ENCODE measurements at places on chromosomes 7 and 10. TPM values are rescaled to one million over a fixed set of nuclear protein-coding genes. Genes with fewer than 3 reads are reported as not detected.

HOXA4 gene
- total RNA-seq: not detected

CDCA7L gene
- 59.0 TPM for total RNA-seq

DNA sequence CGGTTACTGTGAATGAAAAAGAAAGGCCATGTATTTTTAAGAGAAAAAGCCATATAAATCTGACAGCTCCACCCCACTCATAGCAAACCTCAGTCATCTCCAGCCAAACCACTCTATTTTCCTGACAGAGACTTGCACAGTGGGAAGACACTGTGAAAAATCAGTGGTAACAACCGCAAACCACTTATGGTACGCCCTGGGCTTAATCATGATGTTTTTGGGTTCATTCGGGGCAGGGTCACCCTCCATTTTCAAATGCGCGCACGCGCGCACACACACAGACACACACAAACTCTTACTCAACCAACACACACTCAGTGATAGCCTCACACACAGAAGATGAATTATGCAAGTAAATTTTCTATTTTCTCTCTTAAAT is 82.1 kb upstream of the HPS1 start:
- no peak for DNase-seq
- no peaks in the 10 kb centered on the region for H3K4me1 ChIP-seq
- H3K27ac ChIP-seq: no peak overlapping the region
- peaks cover 3% of the 10 kb centered on the region for H3K27me3 ChIP-seq
- no peaks in the 10 kb centered on the region for H3K36me3 ChIP-seq

FAM241B gene
- total RNA-seq: 2.9 TPM

- H3K36me3 ChIP-seq: peaks cover 45% of the 10 kb centered on the region
- peaks cover 54% of the 10 kb centered on the region for H3K4me1 ChIP-seq
- no peak overlapping the region for H3K4me3 ChIP-seq
- no peaks in the 10 kb centered on the region for H3K27me3 ChIP-seq
Measured at GRCh38 chr10:43156590-43157341, 18.5 kb downstream of the CSGALNACT2 start.

EGFR gene
- total RNA-seq: not detected

DNA sequence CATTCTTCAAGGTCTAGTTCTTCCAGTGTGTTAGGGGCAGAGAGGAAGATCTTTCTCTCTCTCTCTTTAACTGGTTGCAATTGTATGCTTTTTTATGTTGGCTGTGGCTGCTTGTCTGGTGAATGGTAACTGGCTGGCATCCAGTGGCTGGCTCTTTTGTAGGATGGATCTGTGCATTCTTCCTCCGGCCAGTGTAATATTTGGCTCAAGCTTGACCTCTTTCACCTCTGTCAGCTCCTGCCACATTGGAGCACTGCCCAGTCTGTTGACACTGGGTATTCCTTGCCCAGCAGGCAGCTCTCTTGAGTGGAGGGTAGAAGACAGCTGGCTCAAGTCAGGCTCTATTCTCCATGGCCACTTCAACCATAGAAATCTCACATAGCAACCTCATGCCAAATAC is 528.3 kb downstream of the PHTF2 start:
- no peak for DNase-seq
- no peaks in the 10 kb centered on the region for H3K27me3 ChIP-seq
- H3K36me3 ChIP-seq: no peaks in the 10 kb centered on the region
- no peaks in the 10 kb centered on the region for H3K4me1 ChIP-seq
- H3K4me3 ChIP-seq: no peak overlapping the region

DNA sequence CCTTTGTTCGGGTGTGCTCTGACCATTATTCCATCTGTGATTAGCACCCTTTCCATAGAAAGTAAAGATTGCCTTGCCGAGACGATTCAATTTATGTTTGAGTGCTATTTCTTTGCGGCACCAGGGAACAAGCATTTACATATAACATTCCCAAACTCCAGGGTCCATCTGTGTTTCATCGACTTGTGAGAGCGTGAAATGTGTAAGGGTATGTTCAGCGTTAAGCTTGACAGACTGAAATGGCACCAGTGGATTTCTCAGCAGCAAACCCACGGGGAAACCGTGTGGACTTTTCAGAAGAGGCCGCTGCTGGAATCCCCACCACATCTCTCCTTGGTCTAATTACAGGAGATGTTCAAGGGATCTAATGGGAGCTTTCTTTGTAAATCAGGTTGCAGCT is 270.5 kb downstream of the TCERG1L start:
- H3K27ac ChIP-seq: no peak overlapping the region
- H3K36me3 ChIP-seq: no peaks in the 10 kb centered on the region
- H3K4me1 ChIP-seq: no peaks in the 10 kb centered on the region
- H3K27me3 ChIP-seq: no peaks in the 10 kb centered on the region
- DNase-seq: no peak

ANTXRL gene
- total RNA-seq: not detected

- no peak for DNase-seq
- H3K4me1 ChIP-seq: no peaks in the 10 kb centered on the region
- no peak overlapping the region for H3K4me3 ChIP-seq
- no peaks in the 10 kb centered on the region for H3K36me3 ChIP-seq
Measured at GRCh38 chr10:44071479-44071878, 313.4 kb downstream of the CXCL12 start.

GRCh38 chr10:119706521-119707278 is 19.1 kb upstream of the INPP5F start:
- H3K4me3 ChIP-seq: no peak overlapping the region
- no peak for DNase-seq
- peaks cover 61% of the 10 kb centered on the region for H3K4me1 ChIP-seq
- H3K27ac ChIP-seq: peak overlapping the region; percentile 1
- peaks cover 50% of the 10 kb centered on the region for H3K36me3 ChIP-seq
- no peaks in the 10 kb centered on the region for H3K27me3 ChIP-seq

- DNase-seq: no peak
- no peaks in the 10 kb centered on the region for H3K4me1 ChIP-seq
- H3K27ac ChIP-seq: no peak overlapping the region
- H3K36me3 ChIP-seq: no peaks in the 10 kb centered on the region
- H3K4me3 ChIP-seq: no peak overlapping the region
Measured at GRCh38 chr7:87480386-87480785, 4.9 kb upstream of the ABCB4 start.

GRCh38 chr10:81969136-81969535 is 94.1 kb downstream of the NRG3 start:
- no peak overlapping the region for H3K4me3 ChIP-seq
- DNase-seq: no peak
- H3K27me3 ChIP-seq: no peaks in the 10 kb centered on the region

HYAL4 gene
- not detected for total RNA-seq

GRCh38 chr7:156943091-156944041 is 6.1 kb upstream of the NOM1 start:
- H3K27ac ChIP-seq: peak overlapping the region; percentile 42
- peaks cover 17% of the 10 kb centered on the region for H3K36me3 ChIP-seq
- peaks cover 45% of the 10 kb centered on the region for H3K27me3 ChIP-seq
- no peak overlapping the region for H3K4me3 ChIP-seq

- DNase-seq: no peak
- H3K27me3 ChIP-seq: no peaks in the 10 kb centered on the region
- H3K27ac ChIP-seq: no peak overlapping the region
- no peak overlapping the region for H3K4me3 ChIP-seq
- peaks cover 11% of the 10 kb centered on the region for H3K4me1 ChIP-seq
Measured at GRCh38 chr7:130430841-130431666, 9.8 kb downstream of the CEP41 start.

GRCh38 chr7:35550831-35551230 is 144.1 kb downstream of the HERPUD2 start:
- H3K27me3 ChIP-seq: peaks cover 12% of the 10 kb centered on the region
- no peak overlapping the region for H3K27ac ChIP-seq
- no peaks in the 10 kb centered on the region for H3K36me3 ChIP-seq

ACTR3C gene
- 4.8 TPM for total RNA-seq

PSPH gene
- total RNA-seq: 12.4 TPM

DNA sequence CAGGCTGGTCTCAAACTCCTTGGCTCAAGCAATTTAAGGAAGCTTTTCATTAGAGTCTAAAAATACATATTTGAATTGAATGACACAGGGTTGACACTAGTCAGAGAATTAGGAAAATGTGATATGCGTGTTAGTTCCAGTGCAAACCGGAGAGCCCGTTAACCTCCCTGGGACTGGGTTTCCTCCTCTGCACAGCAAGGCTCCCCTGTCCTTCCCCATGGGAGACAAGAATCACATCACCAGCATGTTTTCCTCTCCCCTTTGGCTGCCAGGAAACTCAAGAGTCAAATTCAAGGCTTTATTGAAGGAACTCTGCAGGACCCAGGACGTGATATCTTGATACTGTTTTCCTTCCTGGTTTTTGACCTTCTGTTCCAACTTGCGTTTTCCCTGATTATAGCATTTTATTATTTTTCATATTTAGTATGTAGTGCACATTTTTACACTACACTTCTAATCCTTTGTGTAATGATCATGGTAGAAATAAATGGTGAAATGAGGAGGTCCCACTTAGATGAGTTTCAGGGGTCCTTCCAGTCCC is 24.9 kb downstream of the GSTO2 start:
- DNase-seq: no peak
- H3K27ac ChIP-seq: no peak overlapping the region
- H3K4me1 ChIP-seq: peaks cover 12% of the 10 kb centered on the region
- H3K27me3 ChIP-seq: peaks cover 23% of the 10 kb centered on the region
- H3K36me3 ChIP-seq: no peaks in the 10 kb centered on the region

GRCh38 chr7:23893176-23893941 is 183.3 kb downstream of the STK31 start:
- H3K4me1 ChIP-seq: peaks cover 27% of the 10 kb centered on the region
- no peak overlapping the region for H3K4me3 ChIP-seq
- no peak for DNase-seq
- H3K27ac ChIP-seq: no peak overlapping the region
- H3K36me3 ChIP-seq: no peaks in the 10 kb centered on the region
- peaks cover 38% of the 10 kb centered on the region for H3K27me3 ChIP-seq

GRCh38 chr10:61989995-61990760 is 88.7 kb downstream of the ARID5B start:
- no peak overlapping the region for H3K4me3 ChIP-seq
- peaks cover 85% of the 10 kb centered on the region for H3K4me1 ChIP-seq
- H3K27ac ChIP-seq: peak overlapping the region; percentile 47
- no peak for DNase-seq
- H3K36me3 ChIP-seq: peaks cover 35% of the 10 kb centered on the region

GRCh38 chr7:44218418-44219201 is 17.8 kb downstream of the YKT6 start:
- H3K27me3 ChIP-seq: no peaks in the 10 kb centered on the region
- DNase-seq: no peak
- no peak overlapping the region for H3K4me3 ChIP-seq
- H3K27ac ChIP-seq: no peak overlapping the region

SKIDA1 gene
- 0.26 TPM for total RNA-seq

CRYGN gene
- total RNA-seq: not detected

DNA sequence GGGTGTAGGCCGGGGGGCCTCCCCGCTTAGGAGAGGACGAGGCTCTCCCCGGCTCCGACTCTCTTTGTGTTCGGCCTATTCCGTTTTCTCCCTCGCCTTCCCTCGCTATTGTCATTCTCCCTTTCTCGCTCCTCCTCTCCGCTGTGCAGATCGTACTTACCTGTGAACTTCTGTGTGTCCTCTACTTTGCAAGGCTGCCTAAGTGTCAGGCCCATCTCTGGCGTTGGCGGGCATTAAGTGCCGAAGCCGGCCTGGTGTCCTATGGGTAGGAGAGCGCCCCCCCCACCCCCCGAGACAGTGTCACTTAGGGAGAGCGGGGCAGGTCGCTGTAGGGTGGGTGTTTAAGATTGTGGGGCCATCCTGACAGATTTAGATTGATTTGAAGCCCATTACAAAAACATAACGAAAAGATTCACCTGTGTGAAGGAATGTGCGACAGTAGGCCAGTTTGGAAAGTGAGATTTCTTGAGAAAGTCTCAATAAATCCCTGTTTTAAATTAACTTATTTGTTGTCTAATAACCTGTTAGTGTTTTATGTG is 579 bp downstream of the RBM33 start:
- peak overlapping the region; percentile 86 for H3K4me3 ChIP-seq
- H3K4me1 ChIP-seq: peaks cover 48% of the 10 kb centered on the region

DNA sequence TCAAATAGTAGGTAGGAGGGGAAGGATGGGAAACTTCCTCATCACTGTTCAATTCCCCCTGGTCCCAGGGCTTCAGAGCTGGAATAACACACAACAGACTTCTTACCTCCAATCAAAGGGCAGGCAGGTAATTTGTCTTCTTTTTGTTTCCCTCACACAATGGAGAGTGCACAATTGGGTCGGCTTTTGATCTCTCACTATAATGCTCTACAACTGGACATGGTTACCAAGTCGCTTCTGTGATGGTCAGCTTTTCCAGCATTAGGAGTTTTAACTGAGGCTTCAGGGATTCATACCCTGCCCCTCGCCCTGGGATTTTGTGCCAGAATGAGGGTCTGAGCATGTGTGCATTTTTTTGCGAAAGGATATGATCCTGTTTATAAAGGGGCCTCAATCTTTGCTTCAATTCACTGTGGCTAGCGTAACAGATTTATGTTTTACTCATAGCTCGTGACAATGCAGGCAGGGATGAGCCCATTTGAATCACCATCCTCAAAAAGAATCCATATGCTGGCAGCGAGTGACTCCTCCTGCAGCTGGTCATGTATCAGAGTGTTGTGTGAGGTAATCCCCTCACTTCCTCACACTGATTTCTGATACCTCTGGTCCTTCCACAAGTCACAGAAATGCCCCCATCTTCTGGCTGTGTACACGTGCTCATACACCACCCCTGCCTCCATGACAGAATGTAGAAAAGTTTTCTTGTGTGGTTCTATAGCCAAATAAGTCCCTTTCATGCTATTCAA is 189.6 kb downstream of the CTTNBP2 start:
- no peaks in the 10 kb centered on the region for H3K27me3 ChIP-seq
- H3K4me3 ChIP-seq: no peak overlapping the region
- no peak overlapping the region for H3K27ac ChIP-seq
- DNase-seq: no peak
- no peaks in the 10 kb centered on the region for H3K4me1 ChIP-seq
- H3K36me3 ChIP-seq: no peaks in the 10 kb centered on the region

GRCh38 chr7:69318794-69319193 is 279.5 kb upstream of the AUTS2 start:
- no peaks in the 10 kb centered on the region for H3K27me3 ChIP-seq
- DNase-seq: no peak
- no peaks in the 10 kb centered on the region for H3K36me3 ChIP-seq

DNA sequence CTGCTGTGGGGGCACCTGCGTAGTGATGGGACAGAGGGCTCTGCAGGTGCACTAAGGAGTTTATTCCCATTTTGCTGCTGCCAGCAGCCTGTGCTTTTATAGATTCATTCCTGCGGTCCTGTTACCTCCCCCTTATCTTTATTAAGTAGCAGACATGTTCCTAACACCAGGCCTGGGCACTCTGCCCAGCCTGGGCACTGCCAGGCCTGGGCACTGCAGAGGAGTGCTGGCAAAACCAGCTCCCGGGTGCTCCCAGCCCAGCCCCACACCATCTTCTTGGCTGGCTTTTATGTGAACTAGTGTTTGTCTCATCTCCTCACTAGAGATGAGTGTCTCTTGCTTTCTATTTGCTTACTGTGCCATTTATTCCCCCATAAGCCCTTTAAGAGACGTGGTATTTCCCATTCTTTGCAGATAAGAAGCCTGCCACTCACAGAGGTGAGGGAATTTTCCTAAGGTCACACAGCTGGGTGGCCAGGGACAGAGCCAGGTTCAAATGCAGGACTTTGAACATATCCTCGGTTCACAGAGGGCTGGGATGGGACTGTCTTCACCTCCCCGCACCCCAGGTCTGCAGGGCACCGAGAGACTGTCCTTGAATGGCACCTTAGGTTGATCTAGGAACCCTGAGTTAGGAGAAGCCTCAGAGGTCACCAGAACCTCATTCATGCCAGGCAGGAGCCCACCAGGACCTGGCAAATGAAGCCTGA is 14.6 kb upstream of the DRGX start:
- no peaks in the 10 kb centered on the region for H3K4me1 ChIP-seq
- no peak overlapping the region for H3K27ac ChIP-seq
- no peak overlapping the region for H3K4me3 ChIP-seq

GRCh38 chr7:22060197-22060596 is 114.5 kb upstream of the CDCA7L start:
- peaks cover 22% of the 10 kb centered on the region for H3K27me3 ChIP-seq
- H3K27ac ChIP-seq: no peak overlapping the region
- no peak for DNase-seq
- no peak overlapping the region for H3K4me3 ChIP-seq
- H3K4me1 ChIP-seq: no peaks in the 10 kb centered on the region
- no peaks in the 10 kb centered on the region for H3K36me3 ChIP-seq
